ENCODE measurements at places on chromosomes 11 and 22.
A peak's percentile ranks its signal among the peaks of the same experiment; 100 is the strongest.

GRCh38 chr22:24521791-24522245 lies 26.7 kb downstream of the UPB1 start:
- peak; percentile 84 for DNase-seq

GRCh38 chr11:37108436-37109285 lies 510.6 kb upstream of the RAG2 start:
- peak; percentile 23 for DNase-seq

DNA sequence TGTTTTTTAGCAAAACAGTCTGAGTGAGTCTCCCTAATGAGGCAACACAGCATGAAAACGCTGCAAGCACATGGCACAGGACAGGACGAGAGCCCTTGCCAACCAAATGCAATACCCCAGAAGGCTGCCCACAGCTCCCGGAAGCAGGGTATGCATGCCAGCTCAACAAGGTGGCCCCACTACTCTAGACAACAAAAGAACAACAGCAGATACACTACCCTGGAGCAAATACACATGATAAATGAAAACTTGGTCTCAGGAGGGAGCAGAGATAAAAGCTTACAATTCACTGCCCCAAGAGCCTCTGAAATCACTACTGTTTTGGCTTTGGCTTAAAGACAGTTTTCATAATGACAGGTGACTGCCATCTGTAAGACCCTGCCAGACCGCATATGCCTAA lies 785.4 kb upstream of the API5 start:
- no peak for DNase-seq

- no peak for DNase-seq
Measured at GRCh38 chr22:24060375-24060788, 49.3 kb downstream of the CABIN1 start.

DNA sequence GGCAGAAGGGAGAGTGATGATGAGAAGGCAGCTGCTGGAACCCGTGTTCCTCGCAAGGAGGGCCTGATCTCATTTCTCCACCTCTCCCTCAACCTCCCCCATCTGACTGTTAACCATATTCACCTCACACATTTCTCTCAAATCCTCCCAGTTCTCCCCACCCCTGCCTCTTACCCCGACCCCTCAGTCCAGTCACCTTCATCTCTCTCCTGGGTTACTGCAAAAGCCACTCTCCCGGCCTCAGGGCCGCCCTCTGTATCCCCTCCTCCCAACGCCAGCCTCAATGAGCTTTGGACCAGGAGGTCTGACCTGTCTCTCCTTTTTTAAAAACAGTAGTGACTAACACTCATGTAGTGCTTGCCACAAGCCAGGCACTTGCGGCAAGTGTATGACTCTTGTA lies 29.5 kb upstream of the LMO1 start:
- DNase-seq: no peak

DNA sequence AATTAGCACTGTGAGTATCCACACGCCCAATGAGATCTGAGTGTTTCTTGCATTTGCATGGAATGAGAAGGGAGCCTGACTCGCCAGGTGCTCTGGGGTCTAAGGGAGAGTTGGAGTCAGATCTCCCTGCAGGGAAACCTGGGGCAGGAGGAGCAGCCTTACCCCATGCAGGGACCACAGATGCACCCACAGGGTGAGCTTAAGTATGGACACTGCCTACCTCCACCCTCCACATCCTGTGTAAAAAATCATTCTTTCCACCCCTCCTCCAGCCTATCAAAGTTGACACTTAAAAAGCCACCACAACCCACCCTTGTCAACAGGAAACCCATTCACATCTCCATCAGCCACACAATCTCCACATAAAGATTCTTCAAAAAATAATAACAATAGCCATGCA lies 67.0 kb upstream of the IGLL5 start:
- no peak for DNase-seq

- no peak for DNase-seq
Measured at GRCh38 chr11:120293038-120293800, 31.9 kb upstream of the TLCD5 start.

DNA sequence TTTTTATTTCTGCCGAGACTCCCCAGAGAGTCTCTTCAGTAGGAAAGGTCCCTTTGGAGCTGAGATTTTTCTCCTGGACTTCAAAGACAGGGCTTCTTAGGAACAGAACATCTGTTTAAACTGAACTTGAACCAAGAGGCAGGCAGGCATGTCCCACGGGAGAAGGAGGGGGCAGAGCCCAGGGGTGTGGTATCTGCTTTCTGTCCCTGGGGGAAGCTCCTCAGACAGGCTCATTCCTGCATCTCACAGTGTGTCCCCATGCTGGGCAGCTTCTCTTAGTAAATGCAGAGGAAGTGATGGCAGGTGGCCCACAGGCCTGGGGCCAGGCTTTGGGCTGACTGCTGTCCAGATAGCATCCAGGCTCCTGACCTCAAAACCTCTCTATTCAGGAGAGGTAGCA lies 47.3 kb downstream of the TSPAN18 start:
- DNase-seq: no peak

GRCh38 chr11:124627546-124627945 lies 4.9 kb downstream of the TBRG1 start:
- no peak for DNase-seq

DNA sequence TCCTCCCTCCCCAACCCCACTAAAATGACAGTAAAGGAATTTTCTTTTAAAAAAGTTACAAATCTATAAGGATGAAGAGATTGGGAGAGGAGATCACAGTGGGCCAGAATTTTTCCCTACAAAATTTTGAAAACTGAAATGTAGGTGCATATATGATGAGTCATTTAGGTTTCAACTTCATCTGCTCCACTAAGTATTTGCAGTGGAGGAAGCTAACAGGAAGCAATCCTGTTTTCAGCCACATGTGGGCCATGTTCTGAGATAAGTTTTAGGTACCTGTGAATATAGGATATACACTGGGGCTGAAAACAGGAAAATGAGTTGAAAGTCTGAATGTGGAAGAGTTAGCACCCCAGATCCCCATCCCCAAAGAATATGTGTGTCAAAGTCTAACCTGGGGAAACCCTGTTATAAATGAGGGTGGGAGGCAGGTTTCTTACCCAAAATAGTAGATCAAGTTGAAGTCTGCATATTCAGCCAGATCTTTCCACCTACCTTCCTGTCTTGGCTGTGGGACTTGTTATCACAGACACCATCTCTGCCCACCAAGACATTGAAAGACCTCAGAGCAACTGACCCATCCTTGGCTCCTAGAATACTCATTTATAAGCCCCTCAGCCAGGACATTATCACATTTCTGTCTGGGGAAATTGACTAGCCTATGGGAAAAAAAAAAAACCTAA lies 87.3 kb downstream of the PACS1 start:
- DNase-seq: peak; percentile 5

GRCh38 chr22:25451480-25452114 lies 112.9 kb upstream of the GRK3 start:
- DNase-seq: peak; percentile 59

DNA sequence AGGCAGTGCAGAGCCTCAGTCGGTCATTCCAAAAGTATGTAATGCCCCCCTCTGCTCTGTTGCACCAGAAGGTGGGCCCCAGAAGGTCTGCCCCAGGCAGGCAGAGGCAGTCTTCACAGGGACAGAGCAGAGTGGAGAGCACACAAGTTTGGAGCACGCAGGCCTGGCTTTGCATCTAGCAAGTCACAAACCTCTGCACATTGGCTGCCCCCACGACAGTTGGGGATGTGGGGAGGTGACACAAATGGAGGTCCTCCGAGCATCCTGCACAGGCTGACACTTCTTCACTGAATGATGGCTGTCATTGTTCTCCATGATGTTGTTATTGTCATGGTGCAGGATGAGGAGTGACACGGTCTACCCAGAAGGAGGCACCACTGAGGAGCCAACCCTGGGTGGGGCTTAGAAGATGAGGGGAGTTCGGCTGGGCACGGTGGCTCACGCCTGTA lies 11.9 kb downstream of the TOM1 start:
- DNase-seq: no peak

DNA sequence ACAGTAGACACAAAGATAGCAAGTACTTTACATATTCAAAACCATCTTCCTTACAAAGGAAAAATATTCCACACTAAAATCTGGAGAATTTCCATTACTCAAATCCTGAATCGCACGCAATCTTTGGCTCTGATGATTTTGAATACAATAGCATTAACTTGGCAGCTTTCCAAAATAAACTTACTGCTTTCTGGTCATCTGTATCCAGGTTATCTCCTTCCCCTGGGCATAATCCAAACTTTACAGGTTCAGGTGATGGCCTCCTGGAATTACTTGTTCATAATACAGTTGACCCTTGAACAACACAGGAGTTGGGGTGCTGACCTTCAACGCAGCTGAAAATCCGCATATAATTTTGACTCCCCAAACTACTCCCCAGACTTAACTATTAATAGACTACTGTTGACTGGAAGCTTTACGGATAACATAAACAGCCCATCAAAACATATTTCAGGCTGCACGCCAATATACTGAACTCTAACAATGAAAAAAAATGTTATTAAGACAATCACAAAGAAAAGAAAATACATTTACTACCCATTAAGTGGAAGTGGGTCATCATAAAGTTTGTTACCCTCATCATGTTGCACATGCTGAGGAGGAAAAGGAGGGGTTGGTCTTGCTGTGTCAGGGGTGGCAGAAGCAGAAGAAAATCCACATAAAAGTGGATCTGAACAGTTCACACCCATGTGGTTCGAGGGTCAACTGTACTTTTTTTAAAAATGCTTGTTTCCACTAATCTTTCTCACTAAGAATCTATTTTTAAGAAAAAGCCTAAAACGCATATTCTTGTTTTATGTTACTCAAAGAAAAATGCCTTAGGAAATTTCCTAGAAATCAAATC lies 6.5 kb downstream of the MTMR2 start:
- no peak for DNase-seq

GRCh38 chr22:37986371-37986770 lies 2.0 kb upstream of the SOX10 start:
- DNase-seq: no peak

DNA sequence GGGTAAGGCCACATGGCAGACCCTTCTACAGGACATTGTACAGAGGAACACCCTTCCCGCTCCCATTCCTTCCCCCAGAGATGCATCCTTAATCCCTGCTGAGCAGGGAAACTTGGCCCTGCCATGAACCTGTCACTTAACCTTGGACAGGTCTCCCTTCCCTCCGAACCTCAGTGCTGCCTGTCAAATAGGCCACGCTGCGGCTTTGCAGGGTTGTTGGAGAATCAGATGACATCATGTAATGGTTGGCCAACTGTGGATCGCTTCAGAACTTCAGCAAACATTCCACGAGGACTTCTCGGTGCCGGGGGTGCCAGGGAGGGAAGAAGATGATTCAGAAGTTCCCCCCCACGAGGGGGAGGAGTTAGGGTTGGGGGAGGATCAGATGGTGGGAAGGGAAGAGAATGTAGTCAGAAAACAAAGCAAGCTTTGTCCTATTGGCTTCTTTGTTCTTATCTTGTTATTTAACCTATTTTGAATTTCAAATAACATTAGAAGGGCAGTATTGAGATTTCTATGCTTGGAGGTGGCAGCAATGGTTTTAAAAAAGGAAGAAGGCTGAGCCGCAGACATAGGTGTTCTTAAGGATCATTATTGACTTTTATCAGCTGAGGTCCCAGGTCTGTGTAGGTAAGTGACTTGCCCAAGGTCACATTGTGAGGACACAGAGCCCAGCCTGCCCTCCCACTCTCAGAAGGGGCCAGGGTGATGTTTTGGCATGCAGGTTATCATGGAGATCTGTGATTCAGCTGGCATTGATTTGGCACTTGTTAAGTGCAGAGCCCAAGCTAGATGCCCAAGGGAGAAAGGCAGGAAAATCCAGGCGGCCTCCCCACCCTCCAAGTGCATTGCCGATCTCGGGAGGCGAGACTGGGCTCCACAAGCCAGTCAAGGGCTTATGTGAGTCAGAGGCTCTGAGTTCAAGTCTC lies 3.1 kb downstream of the CDC42EP1 start:
- DNase-seq: peak; percentile 16

DNA sequence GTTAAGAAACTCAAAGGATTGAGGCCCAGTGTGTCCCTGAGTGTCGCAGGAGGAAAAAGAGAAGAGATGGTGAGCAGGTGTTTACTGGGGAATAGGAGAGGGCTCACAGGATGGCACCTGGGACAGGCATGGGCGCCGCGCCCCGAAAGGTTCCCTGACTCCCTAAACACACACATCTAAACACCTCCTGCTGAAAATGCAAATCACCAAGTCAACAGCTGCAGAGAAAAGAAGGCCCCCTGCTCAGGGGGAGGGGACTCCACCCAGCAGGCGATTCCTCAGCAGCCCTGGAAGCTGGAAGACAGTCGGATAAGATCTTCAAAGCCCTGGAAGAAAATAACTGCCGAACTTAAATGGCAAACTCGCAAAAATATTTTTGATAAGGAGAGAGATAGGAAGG lies 377.2 kb downstream of the BRD1 start:
- DNase-seq: no peak

DNA sequence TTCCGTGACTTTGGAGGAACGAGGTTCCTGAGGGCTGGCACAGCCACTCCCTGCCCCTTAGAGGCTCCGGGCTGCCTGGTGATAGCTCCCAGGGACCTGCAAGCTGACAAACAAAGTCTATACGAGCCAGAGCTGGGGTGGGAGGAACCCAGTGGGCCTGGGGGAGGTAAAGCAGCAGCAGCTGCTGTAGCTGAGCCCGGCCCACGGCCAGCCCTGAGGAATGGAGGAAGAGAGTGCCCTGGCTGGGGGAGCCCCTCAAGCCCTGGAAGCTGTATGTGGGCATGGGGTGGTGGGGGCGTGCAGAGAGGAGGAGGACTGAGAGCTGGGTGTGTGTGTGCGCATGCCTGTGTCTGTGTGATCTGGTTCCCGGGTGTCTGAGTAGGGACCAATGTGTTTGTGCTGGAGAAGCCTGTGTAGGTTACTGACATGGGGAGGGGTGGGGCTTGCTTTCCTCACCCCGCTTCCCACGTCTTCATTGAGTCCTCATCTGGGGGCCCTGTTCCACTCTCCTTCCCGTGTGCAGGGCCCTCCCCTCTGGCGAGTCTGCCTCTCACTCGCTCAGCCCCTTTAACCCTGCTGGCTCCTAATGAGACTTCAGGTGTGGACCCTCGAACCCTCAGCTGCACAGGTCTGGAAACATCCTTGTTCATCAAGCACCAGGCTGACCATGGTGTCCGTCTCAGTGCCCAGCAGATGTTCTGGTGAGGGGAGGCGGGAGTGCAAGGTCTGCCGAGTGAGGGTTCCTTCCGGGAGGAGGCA lies 10.8 kb downstream of the ST3GAL4 start:
- DNase-seq: no peak
